Glomerular endothelial cell (primary cell): ENCODE measurements at places on chromosomes 6 and 20.
A peak's percentile ranks its signal among the peaks of the same experiment; 100 is the strongest.

DNA sequence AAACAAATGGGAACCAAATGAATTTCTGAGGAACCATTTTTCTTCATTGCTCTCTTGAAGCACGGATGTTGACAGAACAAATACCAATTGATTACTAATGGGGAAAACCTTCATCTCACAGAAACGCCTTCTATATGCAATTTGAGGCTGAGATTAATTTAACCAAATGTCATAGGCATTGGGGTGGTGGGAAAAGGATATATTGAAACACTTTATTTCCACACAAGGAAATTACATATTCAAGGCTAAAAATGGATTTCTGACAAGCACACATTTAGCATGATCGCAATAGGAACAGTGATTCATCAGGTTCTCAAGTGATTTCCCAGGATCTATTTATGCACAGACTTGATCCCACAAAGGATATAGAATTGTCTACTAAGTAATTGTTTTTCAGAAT lies 88.9 kb downstream of the COL12A1 start:
- no peak for DNase-seq

DNA sequence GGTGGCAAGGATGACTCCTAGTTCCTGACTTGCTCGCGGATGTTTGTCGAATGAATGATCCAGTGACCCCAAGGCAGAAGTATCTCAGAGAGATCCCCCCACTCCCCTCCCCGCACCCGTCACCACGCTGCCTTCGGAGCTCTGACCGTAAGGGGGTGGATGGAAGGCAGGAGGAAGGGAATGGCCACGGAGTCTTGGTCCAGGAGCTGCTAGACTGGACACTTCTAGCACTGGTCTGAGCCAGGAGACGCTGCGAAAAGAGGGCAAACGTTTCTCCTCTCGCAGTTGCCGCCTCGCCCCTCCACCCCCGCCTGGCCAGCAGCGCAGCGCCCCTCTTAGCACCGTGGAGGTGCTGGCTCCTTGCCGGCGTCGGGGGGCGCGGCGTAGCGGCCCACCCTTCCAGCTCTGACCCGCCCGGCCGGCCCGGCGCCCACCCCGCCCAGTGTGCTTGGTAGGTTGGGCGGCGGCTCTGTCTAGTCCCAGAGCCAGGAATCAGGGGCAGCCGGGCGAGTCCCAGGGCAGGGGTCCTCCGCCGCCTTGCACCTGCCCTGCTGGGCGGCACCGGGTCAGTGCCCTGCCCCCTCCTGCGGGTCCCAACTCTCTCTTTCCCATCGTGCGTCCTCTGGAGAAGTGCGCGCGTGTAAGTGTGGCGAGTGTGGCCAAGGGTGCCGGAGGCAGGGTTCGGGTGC lies 2.4 kb upstream of the DBNDD2 start:
- no peak for DNase-seq

DNA sequence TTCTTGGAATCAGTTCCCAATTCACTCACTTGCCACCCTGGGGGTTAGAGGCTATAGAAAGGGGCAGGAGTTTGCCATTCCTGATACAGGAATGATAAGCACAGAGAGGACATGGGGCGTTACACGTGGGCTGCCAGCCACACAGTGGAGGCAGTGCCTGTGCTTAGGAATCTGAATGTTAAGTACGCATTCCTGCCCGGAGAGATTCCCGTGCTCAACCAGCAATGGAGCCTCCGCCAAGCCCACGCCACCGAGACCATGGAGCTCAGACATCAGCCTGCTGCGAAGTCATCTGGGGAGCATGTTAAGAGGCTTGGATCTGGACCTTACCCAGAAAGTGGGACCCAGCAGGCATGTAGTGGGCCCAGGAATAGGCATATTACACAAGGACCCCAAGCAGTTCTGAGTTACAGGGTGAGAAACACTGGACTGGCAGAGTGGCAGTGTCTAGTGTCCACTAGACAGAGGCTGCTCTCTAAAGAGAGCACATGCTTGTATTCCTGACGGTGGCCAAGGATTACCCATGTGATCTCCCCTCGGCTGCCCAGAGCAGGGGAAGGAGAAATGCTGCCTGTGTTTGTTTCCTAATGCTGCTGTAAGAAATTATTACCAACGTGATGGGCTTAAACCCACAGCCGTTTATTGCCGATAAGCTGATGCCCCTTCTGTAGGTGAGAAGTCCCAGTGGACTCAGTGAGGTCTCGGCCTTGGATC lies 138.2 kb downstream of the BMP7 start:
- DNase-seq, result no peak

DNA sequence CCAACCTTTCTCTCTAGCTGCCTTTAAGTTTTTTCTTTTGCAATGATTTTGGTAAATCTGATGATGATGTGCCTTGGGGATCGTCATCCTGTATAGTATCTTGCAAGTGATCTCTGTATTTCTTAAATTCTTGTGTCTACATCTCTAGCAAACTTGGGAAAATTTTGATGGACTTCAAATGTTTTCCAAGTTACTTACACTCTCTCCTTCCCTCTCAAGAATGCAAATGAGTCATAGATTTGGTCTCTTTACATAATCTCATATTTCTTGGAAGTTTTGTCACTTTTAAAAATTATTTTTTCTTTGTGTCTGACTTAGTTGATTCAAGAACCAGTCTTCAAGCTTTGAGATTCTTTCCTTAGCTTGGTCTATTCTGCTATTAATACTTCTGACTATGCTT lies 176.4 kb downstream of the TBC1D32 start:
- no peak for DNase-seq

GRCh38 chr6:11341303-11341702 lies 108.8 kb upstream of the NEDD9 start:
- DNase-seq, result no peak

- no peak for DNase-seq
These were observed 296.5 kb upstream of the SLC35B3 start for GRCh38 chr6:8731874-8732273.

DNA sequence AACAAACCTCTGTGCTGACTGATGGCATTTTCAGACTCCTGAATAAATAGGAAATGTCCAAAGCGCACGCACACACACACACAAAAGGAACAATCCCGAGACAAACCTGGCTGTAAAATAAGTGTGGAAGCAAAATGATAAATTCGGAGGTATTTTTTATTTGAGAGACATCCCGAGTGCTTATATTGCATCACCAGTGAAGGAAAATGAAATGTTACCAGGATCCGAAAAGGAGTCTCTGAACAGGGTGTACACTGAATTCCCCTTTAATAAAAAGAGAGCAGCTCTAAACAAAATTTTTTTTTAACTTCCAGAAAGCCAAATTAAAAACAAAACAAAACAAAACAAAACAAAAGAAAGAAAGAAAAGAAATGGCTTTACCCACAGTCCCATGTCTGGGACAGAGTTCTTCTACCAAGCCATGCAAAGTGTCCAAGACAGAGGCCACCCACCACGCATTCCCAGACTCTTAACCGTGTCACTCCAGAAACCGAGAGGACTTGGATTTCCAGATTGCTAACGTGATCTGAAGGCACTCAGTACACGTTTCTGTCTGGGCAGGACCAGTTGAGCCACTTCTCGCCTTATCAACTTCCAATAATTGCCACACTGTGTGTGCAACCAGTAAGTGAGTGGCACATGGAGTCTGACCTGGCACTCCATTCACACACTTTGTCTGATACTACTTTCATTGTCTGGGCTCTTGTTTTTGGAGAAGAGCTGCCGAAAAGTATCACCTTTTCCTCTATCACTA lies 817 bp downstream of the ME1 start:
- DNase-seq, result no peak

DNA sequence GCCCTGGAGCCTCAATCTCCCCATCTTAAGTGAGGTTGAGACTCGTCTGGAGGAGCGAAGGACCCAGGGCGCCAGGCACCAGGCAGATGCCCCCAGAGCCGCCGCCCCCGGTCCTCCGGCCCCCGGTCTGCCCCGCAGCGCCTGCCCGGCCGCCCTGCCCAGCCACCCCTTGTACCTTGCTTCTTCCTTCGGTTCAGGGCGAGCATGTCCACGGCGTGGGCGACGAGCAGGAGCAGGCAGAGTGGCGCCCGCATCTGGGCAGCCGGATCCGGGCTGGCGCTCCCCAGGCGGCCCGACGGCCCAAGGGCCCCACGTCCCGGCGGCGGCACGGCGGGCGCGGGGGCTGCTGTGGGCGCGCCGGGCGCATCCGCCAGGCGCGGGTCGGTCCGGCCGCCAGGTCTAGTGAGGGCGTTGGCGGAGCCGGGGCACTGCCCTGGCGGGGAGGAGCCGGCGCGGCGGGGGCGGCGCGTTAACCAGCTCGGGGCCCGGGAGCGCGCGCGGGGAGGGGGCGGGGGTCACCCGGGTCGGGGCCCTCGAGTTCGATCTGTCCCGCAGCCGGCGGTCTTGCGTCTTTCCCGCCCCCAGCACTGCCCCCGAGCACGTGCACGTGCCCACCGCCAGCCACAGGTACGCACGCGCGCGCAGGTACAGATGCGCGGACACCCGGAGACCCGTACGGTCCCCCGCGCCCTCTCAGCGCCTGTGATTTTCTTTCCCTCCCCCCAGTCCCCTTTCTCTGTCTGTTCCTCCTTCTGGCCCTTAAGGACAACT lies at the start of gene RSPO4:
Gene RSPO4, minus strand, starts transcription at position 401 of the 771 bp plus-strand sequence. Its CDS starts 147 bp downstream, at position 254.
- no peak for DNase-seq

GRCh38 chr6:101395345-101395744 lies 1.8 kb downstream of the GRIK2 start:
- DNase-seq, result no peak

GRCh38 chr20:358891-359555 lies 12.1 kb downstream of the NRSN2 start:
- DNase-seq, result no peak

DNA sequence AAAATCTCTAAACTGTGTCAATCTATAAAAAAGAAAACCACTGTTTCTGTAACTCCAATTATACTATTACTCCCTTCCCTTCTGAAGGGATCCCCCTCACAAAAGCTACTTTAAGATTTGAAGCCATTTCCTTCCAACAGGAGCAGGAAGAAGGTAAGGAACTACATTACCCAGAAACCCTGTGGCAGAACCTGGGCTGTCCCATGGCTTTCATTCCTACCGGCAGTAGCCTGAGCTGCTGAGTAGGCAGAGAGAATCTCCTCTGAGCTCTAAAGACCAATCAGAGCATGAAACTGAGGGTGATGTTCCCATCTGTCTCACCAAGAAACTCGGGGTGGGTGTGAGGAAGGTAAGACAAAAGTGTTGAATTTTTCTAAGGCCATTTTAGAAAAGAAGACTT lies 108.0 kb upstream of the LRFN2 start:
- no peak for DNase-seq

DNA sequence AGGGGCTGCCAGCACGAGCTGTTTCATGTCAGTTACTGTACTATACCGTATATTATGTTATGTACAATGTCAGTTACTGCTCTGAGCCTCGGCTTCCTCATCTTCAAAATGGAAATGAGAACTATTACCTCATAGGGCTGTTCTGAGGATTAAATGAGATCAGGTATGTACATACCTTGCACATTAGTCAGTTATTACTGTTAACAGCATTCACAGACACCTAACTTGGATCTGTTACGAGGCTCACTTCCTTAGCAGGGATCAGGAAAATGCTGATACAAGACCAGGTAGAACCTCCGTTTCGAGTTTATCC lies 69.7 kb upstream of the TBC1D7 start:
- no peak for DNase-seq

GRCh38 chr6:73985891-73986290 lies 289.9 kb downstream of the CD109 start:
- DNase-seq, result no peak

GRCh38 chr6:44388135-44388487 lies 605 bp downstream of the CDC5L start:
- no peak for DNase-seq

DNA sequence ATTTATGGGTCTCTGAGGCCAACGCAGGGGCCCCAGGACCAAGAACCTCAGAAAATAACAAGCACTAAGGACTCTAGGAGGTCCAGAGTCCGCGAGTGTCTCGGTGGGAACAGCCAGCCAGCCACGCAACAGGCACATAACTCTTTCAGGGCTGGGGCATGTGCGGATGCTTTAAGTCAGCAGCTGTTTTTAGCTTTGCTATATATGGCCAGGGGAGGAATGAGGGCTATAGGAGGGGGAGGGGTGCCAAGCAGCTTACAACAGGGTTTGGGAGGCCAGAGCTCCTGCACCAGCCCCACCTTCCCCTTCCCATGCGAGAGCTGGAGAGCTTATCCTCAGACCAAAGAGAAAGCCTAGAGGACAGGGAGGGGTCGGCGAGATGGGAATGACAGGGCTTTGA lies 6.2 kb downstream of the JPH2 start:
- DNase-seq, result no peak

- DNase-seq, result no peak
These were observed 66.7 kb downstream of the GCNT2 start for GRCh38 chr6:10587656-10588406.

GRCh38 chr6:167720456-167721285 lies 106.0 kb upstream of the AFDN start:
- no peak for DNase-seq

- DNase-seq, result no peak
These were observed 1.4 kb downstream of the CYB5R4 start for GRCh38 chr6:83860782-83861495.

GRCh38 chr6:53718597-53719460 lies 53.3 kb upstream of the KLHL31 start:
- DNase-seq, result peak; percentile 45

DNA sequence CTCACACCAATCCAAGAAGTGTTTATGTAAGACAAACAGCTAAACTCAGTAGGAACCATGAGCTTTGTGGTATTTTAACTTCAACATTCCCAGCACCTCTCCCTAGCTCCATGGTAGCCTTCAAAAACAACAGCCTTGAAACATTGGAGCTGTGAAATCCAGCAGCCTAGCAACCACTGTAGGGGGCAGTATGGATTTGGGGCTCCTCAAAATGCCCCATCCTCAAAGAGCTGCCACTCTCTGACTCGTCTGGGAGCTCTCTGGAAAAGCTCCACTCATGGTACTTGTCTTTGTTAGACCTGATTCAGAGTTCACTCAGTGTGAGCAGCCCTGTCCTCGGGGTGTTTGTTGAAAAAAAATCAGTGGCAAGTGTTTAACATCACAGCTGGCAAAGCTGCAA lies 82.9 kb downstream of the KIF6 start:
- no peak for DNase-seq

DNA sequence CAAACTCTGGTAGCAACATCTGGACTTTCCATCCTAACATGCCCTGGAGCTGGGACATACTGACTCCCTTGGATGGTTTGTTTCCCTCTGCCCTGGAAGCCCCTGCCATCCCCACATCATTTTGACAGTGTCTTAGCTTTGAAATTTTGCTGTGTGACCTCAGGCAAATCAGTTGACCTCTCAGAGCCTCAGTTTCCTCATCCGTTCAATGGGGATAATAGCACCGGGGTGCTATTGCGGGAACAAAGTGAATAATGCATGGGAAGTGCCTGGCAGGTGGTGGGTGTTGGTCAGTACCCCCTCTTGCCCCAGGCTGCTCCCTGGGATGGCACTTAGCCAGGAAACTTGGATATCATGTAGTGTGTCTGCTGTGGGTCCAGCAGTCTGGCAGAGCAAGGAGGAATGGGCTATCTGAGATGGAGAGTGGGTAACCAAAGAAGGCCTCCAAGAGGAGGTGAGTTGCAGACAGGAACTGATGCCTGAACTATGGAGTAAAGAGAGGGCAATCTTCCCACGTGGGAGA lies 88.6 kb downstream of the MRPL14 start:
- DNase-seq, result no peak

DNA sequence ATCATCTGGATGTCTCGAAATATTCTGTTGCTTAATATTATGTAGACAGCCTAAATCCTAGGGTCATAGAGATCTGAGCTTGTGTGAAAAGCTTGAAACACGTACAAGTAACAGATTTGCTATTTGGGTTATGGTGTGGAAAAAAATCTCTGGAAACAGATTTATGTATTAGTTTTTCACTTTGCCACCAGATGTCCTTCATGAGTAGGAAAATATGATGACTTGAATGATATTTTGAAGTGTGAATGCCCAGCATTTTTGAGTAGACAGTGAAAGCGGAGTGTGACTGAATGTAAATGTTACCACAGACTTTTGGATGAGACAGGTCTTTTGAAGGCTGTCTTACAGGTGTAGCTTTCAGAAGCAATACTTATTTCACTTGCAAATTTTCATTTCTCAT lies 4.2 kb upstream of the BMP6 start:
- DNase-seq, result no peak
